SJSA1 (cell line): ENCODE measurements at places on chromosomes 7 and 10. TPM values are rescaled to one million over a fixed set of nuclear protein-coding genes. Genes with fewer than 3 reads are reported as not detected.

Gene ZRANB1
- total RNA-seq = 20.8 and 27.1 TPM in 2 replicates

Gene NFKB2
- 28.8 and 37.2 TPM in 2 replicates for total RNA-seq

GRCh38 chr7:95579318-95579717, 17.0 kb downstream of the PDK4 start:
- H3K27me3 ChIP-seq = peaks cover 11% of the 10 kb centered on the region; the same call in 1 of the 2 replicates
- no peaks in the 10 kb centered on the region for H3K4me1 ChIP-seq
- H3K4me3 ChIP-seq = no peak overlapping the region
- no peak for DNase-seq

GRCh38 chr7:131878777-131879176, 322.3 kb upstream of the PODXL start:
- H3K27me3 ChIP-seq = no peaks in the 10 kb centered on the region; the same call in 1 of the 2 replicates
- DNase-seq = no peak
- no peak overlapping the region for H3K4me3 ChIP-seq
- H3K27ac ChIP-seq = no peak overlapping the region

DNA sequence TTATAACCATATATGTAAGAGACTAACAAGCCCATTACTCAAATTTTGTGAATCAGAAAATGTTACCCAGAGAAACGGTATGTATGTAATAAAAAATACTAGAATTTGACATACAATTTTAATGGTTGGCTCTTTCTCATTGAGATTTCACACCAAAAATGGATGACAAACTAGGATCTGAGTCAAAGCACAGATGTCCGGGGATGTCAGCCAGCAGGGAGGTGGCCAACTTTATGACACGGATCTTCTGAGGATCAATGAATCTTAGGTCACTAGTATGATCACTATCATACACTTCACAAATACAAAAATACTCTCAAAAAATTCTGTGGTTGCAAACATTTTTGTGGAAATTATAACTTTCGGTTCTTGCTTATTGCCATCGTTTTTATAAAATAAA, 173.5 kb upstream of the NFE2L3 start:
- H3K4me3 ChIP-seq = no peak overlapping the region
- H3K27me3 ChIP-seq = no peaks in the 10 kb centered on the region; the same call in 1 of the 2 replicates
- no peak overlapping the region for H3K27ac ChIP-seq

DNA sequence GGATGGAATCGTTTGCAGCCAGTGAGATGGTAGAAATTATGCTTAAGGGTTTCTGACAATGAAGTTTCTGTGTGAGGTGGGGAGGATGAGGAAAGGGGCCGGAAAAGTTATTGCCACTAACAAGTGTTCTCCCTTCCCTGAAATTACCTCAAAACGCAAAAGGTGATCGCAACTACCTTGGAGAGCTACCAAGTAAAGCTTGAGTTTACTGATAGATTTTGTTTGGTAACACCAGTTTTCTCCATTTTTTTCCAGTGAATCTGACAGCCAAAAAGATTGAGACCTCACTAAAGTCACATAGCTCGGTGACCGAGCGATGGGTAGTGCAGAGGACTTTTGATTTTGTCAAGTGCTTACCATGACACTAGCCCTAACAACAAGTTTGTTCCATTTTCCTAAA, 1.6 kb downstream of the SUV39H2 start:
- H3K27ac ChIP-seq = no peak overlapping the region
- DNase-seq = no peak
- H3K27me3 ChIP-seq = no peaks in the 10 kb centered on the region
- H3K4me3 ChIP-seq = peak overlapping the region; percentile 96

Gene TCERG1L
- total RNA-seq = not detected in 2 replicates

- H3K36me3 ChIP-seq = peaks cover 2% of the 10 kb centered on the region
- no peak overlapping the region for H3K4me3 ChIP-seq
- no peaks in the 10 kb centered on the region for H3K4me1 ChIP-seq
- H3K27me3 ChIP-seq = no peaks in the 10 kb centered on the region
Observed at GRCh38 chr7:75621124-75621523, 117.6 kb downstream of the HIP1 start.

DNA sequence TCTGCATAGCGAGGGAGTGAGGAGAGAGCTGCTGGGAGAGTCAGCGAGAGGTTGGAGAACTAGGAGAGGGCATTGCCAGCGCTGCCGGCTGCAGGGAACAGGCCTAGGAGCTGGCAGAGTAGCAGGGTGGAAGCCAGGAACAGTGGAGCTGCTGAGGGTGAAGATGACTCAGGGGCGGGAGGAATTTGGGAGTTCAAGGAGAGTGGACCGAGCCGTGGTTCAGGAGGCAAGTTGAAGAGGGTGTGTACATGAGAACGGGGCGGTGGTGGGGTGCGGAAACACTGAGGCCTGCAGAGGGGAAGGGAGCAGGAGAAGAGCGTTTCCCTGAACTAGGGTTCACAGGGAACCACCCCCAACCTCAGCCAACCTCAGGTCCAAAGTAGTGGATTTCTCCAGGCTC, 31.5 kb downstream of the HIF1AN start:
- H3K4me3 ChIP-seq = no peak overlapping the region
- H3K27ac ChIP-seq = no peak overlapping the region
- DNase-seq = no peak
- peaks cover 2% of the 10 kb centered on the region for H3K4me1 ChIP-seq

Gene EPO
- not detected in 2 replicates for total RNA-seq

Gene CEP55
- total RNA-seq = 149 and 198 TPM in 2 replicates

GRCh38 chr7:53110425-53110824, 75.0 kb downstream of the POM121L12 start:
- no peaks in the 10 kb centered on the region for H3K27me3 ChIP-seq
- H3K4me3 ChIP-seq = no peak overlapping the region
- H3K27ac ChIP-seq = no peak overlapping the region
- no peaks in the 10 kb centered on the region for H3K36me3 ChIP-seq
- DNase-seq = no peak
- no peaks in the 10 kb centered on the region for H3K4me1 ChIP-seq
